ENCODE measurements at places on chromosomes 4 and X.

DNA sequence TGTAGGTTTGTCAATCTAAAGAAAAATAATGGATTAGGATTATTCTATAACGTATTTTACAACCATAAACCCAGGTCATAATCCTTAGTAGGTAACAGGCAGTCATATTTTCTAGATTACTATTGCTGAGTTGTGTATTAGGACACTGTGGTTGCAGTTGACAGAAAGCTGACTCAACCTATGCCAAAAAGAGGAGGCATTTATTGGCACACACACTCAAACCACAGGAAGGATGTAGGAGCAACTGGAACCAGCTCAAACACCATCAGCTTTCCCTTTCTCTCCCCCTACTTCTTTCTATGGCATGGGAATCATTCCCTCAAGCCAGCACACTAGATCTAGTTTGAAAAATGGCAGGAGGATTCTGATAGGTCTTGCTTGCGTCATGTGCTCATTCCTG lies 136.4 kb upstream of the FAM9C start:
- DNase-seq, result no peak

DNA sequence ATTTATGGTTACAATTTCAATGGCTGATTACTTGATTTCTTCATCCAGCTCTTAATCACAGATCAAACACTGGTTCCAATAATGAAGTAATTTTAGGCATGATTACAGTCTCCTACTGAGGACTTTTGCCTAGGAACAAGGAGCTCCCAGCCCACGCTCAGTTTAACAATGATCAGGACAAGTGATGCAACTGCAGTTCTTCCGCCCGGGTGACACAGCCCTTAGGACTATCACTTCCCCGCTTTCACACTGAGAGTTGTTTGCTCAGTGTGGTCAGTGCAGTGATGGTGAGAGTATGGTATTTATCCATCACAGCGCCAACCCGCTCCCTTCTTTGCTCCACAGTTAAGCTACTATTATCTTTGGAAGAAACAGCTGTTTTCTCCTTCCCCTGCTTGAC lies 203.2 kb upstream of the MBNL3 start:
- no peak for DNase-seq

DNA sequence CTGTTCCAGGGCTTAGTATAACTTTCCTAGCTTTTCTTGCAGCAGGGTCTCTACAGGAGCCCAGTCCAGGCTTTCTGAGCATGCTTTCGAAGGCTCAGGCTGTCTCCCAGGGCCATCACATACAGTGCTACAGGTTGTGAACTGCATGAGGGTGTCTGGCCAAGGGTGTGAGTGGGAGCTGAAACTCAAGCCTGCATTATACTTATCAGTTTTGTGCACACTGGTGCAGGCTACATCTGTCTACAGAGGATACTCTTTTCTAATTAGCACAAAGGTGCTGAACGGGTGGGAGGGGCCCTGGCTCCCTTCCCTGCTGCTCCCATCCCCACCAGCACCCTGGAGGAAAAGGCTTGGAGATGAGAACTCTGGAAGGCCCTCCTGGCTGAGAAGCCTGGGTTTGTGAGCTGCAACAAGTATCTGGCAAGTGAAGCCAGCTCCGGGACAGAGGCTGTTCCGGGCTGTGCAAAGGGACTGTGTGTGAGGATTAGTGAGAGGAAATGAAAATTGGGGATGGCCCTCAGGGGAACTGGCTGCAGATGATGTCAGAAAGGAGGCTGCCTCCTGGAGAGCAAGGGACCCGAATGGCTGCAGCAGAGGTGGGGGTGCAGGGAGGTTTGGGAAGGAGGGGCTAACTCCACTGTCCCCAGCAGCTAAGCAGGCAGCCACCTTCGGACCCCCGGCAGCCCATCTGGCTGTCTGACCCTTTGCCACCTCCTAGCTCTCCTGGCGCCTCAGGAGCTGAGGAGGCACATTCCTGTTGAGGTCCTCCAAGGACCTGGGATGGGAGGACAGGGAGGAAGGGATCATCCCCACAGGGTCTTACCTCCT lies 68.5 kb downstream of the EFNB1 start:
- no peak for DNase-seq

DNA sequence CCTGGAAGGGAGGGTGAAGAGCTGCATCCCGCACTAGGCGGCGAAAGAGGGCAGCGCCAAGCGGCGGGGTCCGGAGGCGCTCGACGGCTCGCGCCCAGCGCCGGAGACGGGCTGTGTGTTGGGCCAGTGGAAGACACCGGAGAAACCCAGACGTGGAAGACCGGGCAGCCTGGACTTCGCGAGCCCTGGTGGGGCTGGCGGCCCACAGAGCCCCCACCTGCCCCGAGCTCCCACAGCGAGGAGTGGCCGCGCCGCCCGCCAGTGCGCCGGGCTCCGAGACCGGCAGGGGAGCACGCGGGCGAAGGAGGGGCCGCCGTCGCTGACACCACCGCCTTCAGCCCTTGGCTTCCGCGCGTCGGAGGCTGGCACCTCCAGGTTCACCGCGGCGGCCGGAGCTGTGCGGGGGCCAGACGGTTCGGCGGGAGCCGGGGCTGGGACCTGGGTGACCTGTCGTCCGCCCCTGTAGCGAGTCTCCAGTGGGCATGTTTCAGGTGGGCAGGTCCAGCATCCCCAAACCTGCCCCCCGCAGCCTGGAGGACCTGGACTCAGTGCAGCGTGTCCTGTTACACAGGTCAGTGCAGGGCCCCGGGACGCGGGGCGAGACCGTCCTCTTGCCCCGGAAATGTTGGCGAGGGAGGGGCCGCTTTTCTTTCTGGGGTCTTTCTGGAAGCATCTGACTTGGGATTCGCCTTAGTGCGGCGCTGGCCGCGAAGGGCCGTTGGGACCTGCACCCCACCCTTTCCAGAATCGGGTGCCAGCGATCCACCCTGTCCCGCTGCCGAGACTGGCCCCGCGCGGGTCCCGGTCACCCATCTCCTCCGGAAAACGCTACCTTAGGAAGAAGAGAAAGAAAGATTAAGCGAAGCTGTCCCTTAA lies 9.6 kb upstream of the INTU start:
- no peak for DNase-seq

DNA sequence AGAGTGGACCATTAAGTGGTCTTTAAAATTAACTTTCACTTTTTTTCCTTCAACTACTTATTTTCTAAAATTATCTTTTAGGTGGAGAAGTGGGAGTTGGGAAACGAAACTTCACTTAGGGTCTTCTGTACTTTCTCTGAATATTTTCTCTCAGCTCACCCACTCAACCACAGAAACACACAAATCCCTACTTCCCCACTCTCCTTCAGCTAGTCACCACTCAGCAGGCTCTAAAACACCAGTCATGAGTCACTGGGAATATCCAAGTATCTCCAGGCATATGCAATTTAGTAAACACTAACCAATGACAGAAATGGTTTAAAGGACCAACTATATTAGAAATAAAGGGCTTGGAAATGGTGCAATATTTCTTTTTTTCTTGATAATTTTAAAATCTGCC lies 153.0 kb upstream of the RPS6KA6 start:
- DNase-seq, result no peak

GRCh38 chrX:45258731-45259402 lies 58.2 kb upstream of the DIPK2B start:
- no peak for DNase-seq

GRCh38 chrX:119622356-119623232 lies 16.4 kb upstream of the NKRF start:
- no peak for DNase-seq
